Stimulated activated CD4-positive, alpha-beta T cell treated with anti-CD3 and anti-CD28 coated beads, Interleukin-12 subunit alpha, Interleukin-12 subunit beta, amount 100 ng/mL, for 24 hours (primary cell): ENCODE measurements at places on chromosomes 4 and X.

- no peak for DNase-seq
These were observed 536.8 kb upstream of the CPEB2 start for GRCh38 chr4:14465507-14465906.

DNA sequence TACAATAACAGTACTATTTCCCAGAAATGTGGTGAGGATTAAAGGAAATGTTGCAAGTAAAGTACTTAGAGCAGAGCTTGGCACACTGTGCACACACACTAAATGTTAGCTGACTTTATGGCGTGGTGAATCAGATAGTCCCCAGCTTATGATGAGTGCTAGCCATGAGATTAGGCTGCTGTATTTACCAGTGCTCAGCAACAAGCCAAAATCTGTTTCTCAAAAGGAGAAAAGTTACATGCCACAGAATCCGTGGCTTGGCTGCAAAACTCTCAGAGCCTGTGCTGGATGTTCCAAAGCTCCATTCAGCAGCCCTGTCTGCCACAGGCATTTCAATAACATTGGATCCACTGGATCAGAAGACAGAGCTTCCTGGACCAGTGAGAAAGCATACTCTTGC is 12.8 kb upstream of the STBD1 start:
- no peak for DNase-seq

DNA sequence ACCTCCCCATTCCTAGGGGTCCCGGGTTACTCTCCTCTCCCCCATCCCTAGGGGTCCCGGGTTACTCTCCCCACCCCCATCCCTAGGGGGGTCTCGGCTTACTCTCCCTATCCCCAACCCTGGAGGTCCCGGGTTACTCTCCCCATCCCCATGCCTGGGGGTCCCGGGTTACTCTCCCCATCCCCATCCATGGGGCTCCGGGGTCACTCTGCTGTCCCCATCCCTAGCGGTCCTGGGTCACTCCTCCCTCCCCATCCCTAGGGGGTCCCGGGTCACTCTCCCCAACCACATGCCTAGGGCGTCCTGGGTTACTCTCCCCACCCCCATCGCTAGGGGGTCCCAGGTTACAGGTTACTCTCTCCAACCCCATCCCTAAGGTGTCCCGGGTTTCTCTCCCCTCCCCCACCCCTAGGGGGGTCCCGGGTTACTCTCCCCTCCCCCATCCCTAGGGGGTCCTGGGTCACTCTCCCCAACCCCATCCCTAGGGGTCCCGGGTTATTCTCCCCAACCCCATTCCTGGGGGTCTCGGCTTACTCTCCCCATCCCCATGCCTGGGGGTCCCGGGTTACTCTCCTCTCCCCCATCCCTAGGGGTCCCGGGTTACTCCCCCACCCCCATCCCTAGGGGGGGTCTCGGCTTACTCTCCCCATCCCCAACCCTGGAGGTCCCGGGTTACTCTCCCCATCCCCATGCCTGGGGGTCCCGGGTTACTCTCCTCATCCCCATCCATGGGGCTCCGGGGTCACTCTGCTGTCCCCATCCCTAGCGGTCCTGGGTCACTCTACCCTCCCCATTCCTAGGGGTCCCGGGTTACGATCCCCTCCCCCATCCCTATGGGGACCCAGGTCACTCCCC is 821 bp downstream of the ASMTL start:
- DNase-seq = no peak

- no peak for DNase-seq
These were observed 26.4 kb downstream of the DOK7 start for GRCh38 chr4:3489451-3489962.

GRCh38 chr4:3801931-3802550 is 35.9 kb downstream of the ADRA2C start:
- DNase-seq = no peak

DNA sequence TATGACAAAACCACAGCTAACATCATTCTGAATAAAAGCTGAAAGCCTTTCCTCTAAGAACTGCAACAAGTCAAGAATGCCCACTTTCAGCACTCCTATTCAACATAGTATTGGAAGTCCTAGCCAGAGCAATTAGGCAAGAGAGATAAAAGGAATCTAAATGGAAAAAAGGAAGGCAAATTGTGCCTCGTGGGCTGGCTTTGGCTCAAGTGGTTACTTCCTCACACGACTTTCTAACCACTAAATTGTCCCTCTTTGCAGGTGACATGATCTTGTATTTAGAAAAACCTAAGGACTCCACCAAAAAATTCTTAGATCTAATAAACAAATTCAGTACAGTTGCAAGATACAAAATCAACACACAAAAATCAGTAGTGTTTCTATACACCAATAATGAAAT is 57.2 kb downstream of the SCML2 start:
- DNase-seq = no peak

- DNase-seq = no peak
These were observed at the start of gene CXCL5 for GRCh38 chr4:73998040-73999011. Gene CXCL5 (minus strand): TSS chr4:73998677. CDS start chr4:73998581, 96 bp downstream.

- no peak for DNase-seq
These were observed 77.4 kb downstream of the MGST2 start for GRCh38 chr4:139743027-139743426.

DNA sequence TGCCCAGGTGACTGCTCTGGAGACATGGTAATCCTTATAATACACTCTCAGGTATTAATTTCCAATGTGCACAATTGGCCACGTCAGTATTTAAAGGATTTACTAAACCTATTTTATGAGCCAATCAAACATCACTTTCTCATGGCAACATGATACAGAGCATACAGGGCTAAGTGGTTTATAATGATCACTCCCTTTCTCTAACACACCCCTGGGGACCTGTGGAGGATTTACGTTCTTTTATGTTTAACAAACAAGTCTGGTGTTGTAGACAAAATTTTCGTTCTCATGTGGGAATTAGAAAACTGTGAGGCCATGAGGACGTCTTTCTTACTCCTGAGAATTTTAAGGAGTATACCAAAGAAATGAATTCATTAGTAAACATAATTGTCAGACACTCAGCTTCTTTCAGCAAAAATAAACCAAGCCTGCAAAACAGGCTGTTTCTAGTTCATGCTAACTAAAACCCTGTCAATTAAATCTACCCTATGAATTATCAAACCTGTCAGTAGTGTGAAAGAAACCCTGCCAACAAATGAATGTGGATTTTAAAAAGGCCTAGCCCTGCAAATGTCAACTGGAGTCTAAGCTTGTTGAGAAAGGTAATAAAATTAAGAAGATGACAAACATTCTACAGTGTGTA is 155.8 kb downstream of the PDGFC start:
- DNase-seq = no peak

- no peak for DNase-seq
These were observed 1.6 kb upstream of the ASB5 start for GRCh38 chr4:176270669-176271068.

- no peak for DNase-seq
These were observed 7.9 kb downstream of the SMIM20 start for GRCh38 chr4:25921922-25922321.

GRCh38 chrX:13265111-13265510 is 54.7 kb downstream of the ATXN3L start:
- DNase-seq = no peak

- DNase-seq = no peak
These were observed 75.5 kb downstream of the ANXA10 start for GRCh38 chr4:168167714-168168284.

DNA sequence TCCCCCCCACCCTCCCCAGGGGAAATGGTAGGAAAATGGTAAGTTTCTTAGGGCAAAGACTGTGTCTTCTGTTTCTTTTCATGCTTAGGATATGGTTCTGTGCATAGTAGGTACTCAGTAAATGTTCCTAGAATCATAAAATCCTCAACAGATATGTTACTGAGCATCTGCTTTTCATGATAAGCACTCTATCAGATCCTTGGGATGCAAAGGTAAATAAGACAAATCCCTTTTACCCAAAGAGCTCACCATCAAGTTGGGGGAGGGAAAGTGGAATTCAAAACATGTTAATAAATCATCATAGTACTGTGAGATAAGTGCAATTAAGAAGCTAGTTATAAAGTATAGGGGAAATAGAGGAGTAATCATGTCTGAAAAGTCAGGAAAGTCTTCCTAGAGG is 67.9 kb upstream of the OGT start:
- DNase-seq = no peak

GRCh38 chrX:134603806-134604700 is 54.2 kb downstream of the PLAC1 start:
- DNase-seq = no peak
